ENCODE measurements at places on chromosomes 1 and 21.
A peak's percentile ranks its signal among the peaks of the same experiment; 100 is the strongest.

GRCh38 chr1:104463126-104463697, 713.5 kb downstream of the AMY1C start:
- DNase-seq, result no peak

DNA sequence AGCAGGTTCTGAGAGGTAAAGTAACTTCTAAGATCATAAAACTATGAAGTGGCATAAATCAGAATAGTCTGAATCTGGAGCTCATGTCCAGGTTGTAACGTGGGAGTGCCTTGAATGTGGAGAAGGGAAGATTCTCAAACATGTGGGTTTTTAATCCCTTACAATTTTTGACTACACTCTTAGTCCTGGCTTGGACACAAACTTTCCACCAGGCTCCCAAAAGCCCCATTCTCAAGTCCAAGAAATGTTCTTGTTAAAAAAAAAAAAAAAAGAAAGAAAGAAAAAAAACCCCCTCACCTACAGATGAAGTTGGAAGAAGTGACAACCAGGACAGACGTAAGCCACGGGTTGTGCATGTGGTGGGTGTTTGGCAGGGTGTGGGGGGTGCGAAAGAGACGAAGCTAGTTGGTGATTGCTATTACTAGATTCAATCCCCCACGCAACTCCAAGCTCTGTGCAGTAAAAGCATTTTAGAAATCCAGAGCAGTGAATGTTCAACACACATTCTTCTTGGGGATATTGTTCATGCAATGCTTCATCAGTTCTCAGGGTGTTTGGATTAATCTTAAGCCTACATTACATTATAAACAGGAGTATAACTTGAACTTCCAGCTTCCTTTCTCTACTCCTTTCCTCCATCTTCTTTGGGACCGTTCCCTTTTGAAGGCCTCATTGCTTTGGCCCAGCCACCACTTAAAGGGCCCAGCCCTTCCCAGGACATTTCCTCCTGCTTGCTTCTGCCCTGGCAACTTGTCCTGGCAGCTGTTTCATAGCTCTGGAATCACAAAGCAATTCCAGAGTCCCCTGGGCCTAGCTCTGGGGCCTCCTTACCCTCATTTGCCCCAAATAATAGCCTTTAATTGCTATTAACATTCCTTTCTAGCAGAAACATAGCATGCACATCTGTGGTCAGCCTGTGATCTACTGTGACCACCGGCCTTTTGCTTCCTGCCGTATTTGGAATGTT, 41.8 kb downstream of the PHC2 start:
- DNase-seq, result no peak

GRCh38 chr1:225772848-225773247, 4.8 kb upstream of the SRP9 start:
- no peak for DNase-seq

DNA sequence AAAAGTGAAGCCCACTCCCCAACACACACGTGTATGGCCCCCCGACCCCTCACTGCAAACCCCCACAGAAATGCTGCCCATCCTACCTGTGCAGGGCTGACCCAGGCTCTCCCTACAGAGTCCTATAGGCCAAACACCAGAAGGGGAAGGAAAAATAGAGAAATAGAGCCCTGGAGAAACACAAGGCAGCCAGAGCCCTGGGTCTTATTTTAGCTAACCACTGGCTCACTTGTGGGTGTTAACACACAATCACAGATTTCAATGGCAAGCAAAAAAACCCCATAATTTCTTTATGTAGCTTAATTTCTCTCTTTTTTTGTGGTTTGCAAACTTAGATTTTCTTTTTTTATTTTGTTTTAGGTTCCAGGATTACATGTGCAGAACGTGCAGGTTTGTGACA, 989 bp upstream of the PIGR start:
- DNase-seq, result no peak

DNA sequence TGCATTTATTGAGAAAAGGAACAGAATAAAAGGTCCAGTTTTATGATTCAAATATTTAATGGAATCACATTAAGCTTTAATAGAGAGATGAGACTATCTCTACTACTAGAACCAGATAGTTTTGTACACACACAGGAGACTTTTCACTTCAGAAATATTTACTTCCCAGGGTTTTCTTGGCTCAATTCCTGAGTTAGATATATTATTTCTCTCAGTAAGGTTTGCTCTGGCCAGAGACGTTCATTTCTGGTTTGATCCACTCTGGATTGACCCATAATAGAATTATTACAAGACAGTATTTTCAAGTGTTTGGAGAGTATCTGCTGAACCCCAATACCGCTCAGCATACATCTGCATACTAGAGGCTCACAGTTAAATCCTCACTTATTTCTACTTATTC, 1.3 kb upstream of the RCOR3 start:
- DNase-seq, result no peak

- no peak for DNase-seq
Measured at GRCh38 chr1:235327559-235328270, at the start of gene ARID4B. ARID4B (minus strand) TSS chr1:235328179; CDS start chr1:235326919, 1,260 bp downstream.

DNA sequence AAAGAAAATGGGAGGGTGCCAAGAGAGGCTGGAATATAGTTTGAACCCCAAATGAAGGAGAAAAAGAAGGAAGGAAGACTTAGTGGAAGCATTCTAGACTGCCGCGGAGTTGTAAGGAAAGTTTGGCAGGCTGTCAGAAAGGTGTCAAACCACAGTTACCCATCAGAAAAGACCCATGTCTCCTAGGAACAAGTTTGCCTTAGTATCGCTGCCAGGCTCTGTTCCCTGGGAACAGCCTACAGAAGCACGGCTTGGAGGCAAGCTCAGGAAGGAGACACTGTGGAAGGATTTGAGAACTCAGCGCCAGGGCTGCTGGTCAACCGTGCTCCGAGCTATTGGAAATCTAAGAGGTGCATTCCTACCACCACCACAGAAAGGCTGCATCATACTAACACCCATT, 197.4 kb downstream of the RRAGC start:
- no peak for DNase-seq

DNA sequence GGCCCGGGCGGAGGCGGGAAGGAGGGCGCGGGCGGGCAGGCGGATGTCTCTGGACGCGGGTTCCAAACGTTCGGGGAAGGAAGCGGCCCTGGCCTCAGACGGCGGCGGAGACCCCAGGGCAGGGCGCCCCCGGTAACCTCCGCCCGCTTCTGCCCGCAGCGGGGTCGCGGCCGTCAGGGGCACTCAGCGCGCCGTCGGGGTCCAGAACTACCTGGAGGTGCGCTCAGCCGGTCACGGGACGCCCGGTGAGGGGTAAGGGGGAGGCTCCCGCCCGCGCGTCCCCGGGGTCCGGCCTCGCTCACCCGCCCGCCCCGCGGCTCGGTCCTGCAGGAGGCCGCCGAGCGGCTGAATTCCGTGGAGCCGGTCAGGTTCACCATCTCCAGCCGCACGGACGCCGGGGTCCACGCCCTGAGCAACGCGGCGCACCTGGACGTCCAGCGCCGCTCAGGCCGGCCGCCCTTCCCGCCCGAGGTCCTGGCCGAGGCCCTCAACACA, 406 bp downstream of the PUSL1 start:
- no peak for DNase-seq

- DNase-seq, result no peak
Measured at GRCh38 chr1:222791006-222791710, 23.7 kb upstream of the DISP1 start.

DNA sequence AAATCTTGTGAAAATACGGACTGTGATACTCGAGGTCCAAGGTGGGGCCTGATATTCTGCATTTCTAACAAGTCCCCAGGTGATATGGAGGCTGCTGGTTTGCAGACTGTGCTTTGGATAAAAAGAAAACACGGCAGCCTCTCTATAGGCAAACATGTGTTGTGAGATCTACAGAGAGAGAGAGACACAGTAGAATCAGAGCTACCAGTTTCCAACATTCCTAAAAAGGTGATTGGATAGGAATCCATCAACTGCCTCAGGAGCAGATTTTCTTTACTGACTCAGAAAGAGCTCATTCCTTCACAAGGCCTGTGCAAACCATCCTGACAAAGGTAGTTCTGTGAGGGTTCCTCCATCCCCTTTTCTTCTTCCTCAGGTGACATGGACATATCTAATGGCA, 651.6 kb upstream of the CAMK1G start:
- no peak for DNase-seq

DNA sequence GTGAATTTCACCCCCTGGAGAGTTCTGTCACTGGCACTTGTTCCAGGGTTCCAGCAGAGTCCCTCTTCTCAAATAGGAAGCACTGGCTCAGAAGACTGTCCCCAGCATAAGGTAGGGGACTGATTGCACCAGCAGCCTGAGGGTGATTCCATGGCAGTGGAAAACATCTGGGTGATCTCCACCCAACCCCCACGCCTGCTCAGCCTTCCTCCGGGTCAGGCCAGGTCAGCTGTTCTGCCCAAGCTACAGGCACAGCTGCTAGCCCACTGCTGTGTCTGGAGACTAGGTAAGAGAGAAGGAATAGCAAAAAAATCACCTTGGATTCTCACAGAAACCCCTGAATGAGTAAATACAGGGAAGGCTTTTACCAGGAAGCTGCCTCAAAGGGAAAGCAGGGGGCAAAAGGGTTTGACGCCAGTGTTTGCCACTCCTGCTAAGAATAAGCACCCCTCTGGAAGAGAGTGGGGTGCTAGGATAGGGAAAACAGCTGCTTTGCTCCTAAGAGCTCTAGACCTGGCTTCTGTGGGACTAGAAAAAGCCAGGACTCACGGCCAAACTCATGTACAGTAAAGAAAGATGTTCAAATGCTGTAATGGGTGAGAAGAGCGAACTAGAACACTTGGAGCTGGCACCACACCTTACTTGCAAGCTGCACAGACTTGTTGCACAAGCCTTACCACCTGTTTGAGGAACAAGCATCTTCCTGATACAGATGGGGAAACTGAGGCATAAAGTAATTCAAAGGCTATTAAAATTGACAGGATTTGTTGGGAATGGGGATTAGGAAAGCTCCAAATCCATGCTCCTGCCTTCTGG, 1.0 kb upstream of the DENND2D start:
- DNase-seq, result no peak

DNA sequence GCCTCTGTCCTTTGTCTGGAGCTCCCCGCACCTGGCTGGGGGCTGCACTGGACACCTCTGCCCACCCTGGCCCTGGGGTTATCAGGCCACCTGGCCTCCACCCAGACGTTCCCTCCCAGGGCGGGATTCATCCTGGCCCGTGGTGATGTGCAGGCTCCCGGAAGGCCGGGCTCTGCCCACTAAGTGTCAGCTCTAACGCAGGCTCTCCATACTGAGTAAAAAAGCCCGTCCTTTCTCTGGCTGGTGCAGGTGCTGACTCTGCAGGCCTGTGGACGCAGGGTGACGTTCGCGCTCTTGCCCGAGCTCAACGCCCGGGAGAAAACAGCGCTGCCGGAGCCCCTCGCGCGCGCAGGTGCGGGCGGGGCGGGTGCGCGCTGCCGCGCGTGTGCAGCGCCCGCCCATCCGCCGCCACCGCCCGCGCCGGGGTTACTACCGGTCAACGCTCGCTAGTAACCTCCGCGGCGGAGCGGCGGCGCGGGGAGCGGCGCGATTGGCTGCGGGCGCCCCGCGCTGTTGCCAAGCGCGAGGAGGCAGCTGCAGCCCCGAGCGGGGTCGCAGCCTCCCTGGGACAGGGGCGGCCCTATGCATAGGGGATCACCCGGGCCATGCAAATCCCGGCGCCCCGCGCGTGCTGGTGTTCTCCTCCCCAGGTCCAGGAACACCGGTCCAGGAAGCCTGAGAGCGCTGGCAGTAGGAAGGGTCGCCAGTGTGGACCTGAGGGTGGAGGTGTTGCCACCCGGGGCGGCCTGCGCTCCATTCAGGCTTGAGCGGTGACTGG, 15.7 kb downstream of the ABCG1 start:
- DNase-seq, result peak; percentile 82

DNA sequence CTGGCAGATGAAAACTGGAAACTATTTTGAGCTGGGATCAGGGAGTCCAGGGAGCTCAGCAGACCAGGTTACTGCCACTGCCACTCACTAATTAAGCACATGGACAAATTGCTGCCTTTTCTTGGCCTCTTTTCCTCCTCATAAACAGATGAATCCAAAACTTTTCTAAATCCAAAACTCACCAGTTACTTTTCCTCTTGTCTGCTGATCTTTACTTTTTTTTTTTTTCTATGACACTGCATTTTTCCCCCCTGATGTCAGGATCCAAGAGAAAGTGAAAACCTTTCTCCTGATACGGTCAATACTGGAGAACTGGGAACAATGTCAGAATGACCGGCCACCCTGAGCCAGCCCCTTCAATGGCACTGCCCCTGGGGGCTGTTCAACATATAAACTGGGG, 405.8 kb downstream of the DUSP10 start:
- DNase-seq, result no peak

DNA sequence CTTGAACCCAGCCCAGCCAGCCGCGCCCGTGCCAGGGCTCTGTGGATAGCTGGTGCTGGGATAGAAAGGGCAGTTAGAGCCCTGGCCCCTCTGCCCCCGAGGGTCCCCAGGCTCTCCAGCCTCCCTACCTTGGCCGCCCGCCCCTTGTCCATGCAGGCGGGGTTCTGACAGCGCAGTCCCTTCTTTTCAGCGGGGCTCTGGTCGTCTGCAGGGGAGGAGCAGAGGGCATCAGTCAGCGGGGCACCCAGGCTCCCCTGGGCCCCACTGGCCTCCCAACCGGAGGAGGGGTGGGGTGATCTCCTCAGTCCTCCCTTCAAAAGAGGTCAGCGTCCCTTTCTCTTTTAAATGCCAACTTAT, 4.9 kb upstream of the PLEKHG5 start:
- no peak for DNase-seq

- DNase-seq, result no peak
Measured at GRCh38 chr1:109501644-109502363, 7.7 kb downstream of the AMIGO1 start.

- DNase-seq, result peak; percentile 10
Measured at GRCh38 chr1:243798726-243799125, 51.3 kb downstream of the AKT3 start.

DNA sequence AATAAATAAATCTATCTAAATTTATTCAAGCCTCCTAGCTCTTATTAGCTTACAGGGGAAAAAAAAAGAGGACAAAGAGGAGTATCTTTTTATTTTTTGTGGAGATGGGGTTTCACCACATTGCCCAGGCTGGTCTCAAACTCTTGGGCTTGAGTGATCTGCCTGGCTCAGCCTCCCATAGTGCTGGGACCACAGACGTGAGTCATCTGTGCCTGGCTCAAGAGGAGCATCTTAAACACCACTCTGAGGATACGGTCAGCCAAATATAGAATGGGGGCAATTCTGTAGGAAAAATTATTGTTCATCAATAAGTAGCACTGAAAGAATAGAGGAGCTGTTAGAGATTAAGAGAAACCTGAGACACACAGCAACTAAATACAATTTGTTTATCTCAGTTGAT, 24.1 kb downstream of the SLC45A3 start:
- no peak for DNase-seq

DNA sequence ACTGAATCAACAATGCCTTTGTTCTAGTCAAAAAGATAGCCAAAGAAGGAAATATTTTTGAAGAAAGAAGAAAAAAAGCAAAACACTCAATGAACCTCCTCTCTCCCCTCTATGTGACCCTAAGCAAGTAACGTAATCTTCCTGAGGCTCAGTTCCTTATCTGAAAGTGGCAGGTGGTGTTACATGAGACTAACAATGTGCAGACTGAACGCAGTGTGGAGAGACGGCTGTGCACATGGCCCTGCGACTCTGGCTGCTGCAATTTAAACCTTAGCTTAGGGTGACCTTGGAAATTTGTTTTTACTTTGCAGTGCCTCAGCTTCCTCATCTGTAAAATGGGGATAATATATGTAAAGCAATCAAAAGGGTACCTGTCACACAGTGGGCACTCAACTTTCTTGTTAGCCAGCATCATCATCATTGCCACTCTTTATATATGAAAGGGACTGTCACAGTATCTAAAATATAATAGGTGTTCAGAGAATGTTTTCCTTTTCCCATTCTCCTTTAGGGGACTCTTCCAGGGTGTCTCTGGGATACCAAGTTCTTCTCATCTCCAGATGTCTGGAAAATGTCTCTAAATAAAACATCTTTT, 100.1 kb upstream of the JUN start:
- DNase-seq, result no peak

GRCh38 chr21:23402929-23403520, 2204.3 kb downstream of the MRPL39 start:
- no peak for DNase-seq

Measured in CD4-positive, alpha-beta T cell treated with Interleukin-15 for 4 hours (primary cell).